ENCODE measurements at places on chromosomes 7 and 10. TPM values are rescaled to one million over a fixed set of nuclear protein-coding genes. Genes with fewer than 3 reads are reported as not detected.

- no peak for DNase-seq
- no peak overlapping the region for H3K27ac ChIP-seq
- H3K4me1 ChIP-seq, result no peaks in the 10 kb centered on the region
Measured at GRCh38 chr7:54331311-54331710, 210.9 kb upstream of the VSTM2A start.

GRCh38 chr7:44215531-44215930 lies 14.8 kb downstream of the YKT6 start:
- H3K27me3 ChIP-seq, result no peaks in the 10 kb centered on the region
- no peak overlapping the region for H3K4me3 ChIP-seq
- H3K4me1 ChIP-seq, result no peaks in the 10 kb centered on the region
- DNase-seq, result no peak

- no peak for DNase-seq
- peak overlapping the region; percentile 37 for H3K4me3 ChIP-seq
- no peaks in the 10 kb centered on the region for H3K27me3 ChIP-seq
- H3K27ac ChIP-seq, result no peak overlapping the region
- no peaks in the 10 kb centered on the region for H3K4me1 ChIP-seq
Measured at GRCh38 chr10:43322331-43322730, 49.1 kb upstream of the FXYD4 start.

DNA sequence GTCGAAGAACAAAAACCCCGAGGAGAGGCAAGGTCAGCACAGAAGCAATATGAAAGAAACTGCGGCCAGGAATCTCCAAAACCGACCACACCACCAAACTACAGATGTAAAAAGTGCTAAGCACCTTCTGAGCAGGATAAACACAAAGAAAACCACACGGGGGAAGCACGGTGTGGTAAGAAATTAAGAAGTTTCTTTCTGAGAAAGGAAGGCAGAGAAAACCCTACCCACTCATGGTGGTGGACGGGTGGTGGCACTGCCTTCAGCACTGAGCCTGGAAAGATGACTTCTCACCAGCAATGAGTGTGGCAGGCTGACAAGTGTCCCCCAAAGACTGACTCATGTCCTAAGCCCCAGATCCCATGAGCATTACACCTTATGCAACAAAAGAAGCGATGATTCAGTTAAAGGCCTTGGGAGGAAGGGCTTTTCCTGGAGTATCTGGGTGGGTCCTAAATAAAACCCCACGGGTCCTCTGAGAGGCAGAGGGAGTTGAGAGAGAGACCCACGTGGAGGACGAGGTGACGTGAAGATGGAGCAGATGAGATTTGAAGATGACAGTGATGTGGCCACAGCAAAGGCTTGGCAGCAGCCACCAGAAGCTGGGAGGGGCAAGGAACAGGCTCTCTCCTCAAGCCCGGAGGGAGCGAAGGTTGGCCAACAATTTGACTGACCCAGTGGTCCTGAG lies 124.9 kb downstream of the DLG5 start:
- H3K27me3 ChIP-seq, result no peaks in the 10 kb centered on the region
- peaks cover 25% of the 10 kb centered on the region for H3K4me1 ChIP-seq
- no peak overlapping the region for H3K4me3 ChIP-seq
- peaks cover 11% of the 10 kb centered on the region for H3K36me3 ChIP-seq
- DNase-seq, result peak; percentile 72
- H3K27ac ChIP-seq, result peak overlapping the region; percentile 77

DNA sequence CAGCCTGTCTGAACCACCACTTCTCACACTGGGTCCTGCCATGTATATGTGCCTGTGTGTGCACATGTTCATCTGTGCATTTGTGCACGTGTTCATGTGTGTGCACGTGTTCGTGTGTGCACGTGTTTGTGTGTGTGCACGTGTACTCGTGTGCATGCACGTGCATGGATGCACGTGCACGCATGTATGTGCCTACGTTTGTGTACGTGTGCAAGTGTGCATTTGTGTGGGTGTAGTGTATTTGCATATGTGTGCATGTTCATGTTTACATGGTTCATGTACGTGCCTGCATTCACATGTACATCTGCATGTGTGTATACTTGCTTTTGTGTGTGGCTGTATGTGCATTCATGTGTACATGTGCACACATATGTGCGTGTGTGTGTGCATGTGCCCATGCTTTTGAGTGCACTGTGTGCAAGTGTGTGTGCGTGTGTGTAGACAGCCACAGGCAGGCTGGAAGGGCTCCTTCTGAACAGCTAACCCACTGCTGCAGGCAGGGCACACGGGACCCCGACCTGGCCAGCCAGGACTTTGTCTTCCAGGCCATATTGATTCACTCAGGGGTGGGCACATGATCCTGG lies 28.2 kb downstream of the SLC29A4 start:
- H3K27me3 ChIP-seq, result no peaks in the 10 kb centered on the region
- no peak overlapping the region for H3K27ac ChIP-seq
- DNase-seq, result no peak
- H3K4me3 ChIP-seq, result no peak overlapping the region

- no peaks in the 10 kb centered on the region for H3K27me3 ChIP-seq
- peak overlapping the region; percentile 99 for H3K27ac ChIP-seq
- no peak for DNase-seq
- peaks cover 51% of the 10 kb centered on the region for H3K4me1 ChIP-seq
Measured at GRCh38 chr10:104337521-104337984, 712 bp downstream of the ITPRIP start.

DNA sequence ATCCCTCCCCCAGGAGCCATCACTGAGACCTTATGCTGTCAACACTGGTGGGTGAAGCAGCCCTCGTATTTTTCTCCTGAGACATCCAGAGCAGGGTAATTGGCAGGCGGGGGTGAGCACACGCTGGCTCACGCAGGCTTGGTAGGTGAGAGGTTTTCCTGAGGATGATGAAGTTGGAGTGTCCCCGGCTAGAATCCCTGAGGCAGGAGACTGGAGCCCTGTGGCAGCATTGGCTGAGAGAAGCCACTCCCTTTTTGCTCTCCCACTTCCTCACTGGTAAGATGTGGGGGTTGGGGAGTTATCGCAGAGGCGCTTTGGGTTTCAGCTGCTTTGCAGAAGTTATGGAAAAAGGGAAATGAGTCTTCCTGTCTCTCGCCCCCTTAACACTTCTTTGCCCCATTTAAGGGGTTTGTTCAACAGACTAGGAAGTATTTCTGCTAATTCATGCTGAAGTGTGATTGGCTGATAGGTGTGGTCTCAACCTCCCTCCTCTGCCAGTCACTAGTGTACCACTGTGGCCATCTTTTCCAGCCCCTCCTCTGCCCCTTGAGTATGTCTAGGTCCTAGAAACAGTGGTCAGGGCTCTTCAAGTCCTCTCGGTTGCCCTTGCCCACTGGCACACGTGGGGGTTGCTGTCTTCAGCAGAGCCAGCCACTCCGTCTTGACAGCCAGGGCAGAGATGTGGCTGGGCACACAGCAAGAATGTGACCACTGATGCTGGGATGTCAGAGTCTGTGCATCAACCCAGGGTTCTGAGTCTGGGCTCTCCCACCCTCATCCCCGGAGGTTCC lies 5.7 kb downstream of the ARPC1B start:
- H3K36me3 ChIP-seq, result peaks cover 4% of the 10 kb centered on the region
- no peaks in the 10 kb centered on the region for H3K27me3 ChIP-seq
- peaks cover 21% of the 10 kb centered on the region for H3K4me1 ChIP-seq
- DNase-seq, result no peak

The LRRC18 gene
- total RNA-seq, result not detected
